ENCODE measurements at places on chromosomes 7 and 10.

DNA sequence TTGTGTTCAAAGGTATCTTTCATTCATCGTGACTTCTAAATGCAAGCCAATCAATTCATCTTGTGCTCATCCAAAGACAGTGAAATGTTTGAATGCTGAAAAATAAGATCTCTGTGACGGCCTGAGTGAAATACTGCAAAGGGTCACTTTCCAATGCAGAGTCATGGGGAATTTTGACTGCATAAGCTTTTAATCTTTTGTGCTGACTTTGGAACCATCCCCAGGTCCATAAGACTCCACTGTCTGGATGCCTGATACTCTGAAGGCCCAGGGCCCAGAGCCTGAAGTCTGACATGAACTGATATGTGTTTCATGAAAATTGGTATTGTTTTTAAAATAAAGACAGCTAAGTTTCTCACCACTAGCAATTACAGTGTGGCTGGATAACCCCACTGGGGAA is 39.0 kb downstream of the PPP1R3C start:
- DNase-seq = no peak

- DNase-seq = no peak
These were observed 29.2 kb upstream of the NPFFR1 start for GRCh38 chr10:70312972-70313371.

DNA sequence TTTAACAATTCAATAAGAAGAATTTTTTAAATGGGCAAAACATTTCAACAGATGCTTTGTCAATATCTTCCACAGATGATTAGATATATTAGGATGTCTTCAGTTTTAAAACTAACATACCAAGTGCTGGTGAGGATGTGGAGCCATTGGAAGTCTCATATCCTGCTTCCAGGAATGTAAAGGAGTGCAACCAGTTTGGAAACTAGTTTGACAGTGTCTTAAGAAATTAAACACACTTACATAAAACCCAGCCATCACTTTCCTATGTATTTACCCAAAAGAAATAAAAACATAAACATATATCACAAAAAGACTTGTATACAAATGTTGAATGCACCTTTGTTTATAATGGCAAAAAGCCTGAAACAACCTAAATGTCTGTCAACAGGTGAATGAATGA is 13.3 kb upstream of the AGK start:
- no peak for DNase-seq

DNA sequence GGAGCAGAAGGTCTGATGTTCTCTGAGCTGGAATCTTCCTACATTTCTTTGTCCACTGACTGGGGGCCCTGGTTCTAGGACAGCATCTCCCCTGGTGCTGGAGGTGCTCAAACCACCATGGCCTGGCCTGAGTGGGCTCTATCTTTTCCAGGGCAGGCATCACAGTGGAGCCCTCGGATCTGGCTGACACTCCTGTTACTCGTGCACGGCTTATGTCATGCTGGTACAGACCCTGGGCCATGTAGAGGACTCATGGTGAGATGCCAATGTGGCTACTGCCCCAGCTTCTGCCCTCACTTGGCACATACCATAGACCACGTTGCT is 96.0 kb downstream of the HIPK2 start:
- no peak for DNase-seq

- no peak for DNase-seq
These were observed 55.5 kb upstream of the PTPN12 start for GRCh38 chr7:77481615-77482014.

GRCh38 chr10:60208676-60209269 is 180.9 kb downstream of the ANK3 start:
- DNase-seq = no peak

DNA sequence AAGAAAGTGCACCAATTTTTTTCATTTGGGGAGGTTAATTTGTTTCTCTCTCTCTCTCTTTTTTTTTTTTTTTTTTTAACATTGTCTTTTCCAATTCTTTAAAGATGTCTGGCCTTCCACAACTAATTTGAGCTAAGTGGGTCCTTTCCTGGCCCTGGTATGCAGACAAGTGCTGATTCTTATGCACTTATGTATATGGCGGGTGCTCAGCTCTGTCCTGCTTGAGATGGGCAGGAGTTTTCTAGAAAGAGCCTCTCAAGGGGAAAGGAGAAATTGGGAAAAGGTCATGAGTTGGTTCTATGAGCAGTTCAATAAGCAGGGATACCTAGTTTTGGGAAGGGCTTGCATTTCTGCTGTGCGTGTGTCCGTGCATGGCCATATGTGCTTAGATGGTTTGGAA is 67.8 kb upstream of the NPVF start:
- no peak for DNase-seq

DNA sequence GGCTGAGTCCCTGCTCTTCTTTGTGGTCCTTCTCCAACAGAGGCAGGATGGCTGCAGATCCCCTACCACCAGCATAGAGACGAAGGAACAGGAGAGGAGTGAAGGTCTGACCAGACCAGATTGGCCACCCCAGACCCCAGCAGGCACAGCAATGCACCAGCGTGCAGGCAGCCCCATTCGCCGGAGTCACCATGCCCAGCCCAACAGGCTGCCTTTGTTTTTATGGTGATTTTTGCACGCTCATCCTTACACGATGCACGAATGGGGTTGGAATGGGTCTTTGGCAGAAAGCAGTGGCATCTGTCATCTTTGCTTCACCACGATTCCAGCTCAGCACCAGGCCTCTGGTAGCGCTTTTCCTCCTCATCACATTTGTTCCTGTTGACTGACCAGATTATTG is 427.6 kb downstream of the INHBA start:
- DNase-seq = no peak

DNA sequence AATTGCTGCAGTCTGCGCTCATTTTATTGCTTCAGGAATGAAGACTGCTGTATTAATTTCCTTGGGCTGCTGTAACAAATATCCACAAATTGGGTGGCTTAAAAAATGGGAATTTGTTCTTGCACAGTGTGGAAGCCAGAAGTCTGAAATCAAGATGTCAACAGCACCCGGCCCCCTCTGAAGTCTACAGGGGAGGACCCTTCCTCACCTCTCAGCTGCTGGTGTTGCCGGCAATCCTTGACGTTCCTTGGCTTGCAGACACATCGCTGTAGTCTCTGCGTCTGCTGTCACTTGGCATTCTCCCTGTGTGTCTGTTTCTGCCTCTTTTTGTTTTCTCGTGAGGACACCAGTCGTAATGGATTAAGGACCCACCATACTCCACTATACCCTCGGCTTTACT is 166.2 kb downstream of the PTPN20 start:
- no peak for DNase-seq

- DNase-seq = peak; percentile 57
These were observed 8.8 kb downstream of the OGDH start for GRCh38 chr7:44615149-44615611.

DNA sequence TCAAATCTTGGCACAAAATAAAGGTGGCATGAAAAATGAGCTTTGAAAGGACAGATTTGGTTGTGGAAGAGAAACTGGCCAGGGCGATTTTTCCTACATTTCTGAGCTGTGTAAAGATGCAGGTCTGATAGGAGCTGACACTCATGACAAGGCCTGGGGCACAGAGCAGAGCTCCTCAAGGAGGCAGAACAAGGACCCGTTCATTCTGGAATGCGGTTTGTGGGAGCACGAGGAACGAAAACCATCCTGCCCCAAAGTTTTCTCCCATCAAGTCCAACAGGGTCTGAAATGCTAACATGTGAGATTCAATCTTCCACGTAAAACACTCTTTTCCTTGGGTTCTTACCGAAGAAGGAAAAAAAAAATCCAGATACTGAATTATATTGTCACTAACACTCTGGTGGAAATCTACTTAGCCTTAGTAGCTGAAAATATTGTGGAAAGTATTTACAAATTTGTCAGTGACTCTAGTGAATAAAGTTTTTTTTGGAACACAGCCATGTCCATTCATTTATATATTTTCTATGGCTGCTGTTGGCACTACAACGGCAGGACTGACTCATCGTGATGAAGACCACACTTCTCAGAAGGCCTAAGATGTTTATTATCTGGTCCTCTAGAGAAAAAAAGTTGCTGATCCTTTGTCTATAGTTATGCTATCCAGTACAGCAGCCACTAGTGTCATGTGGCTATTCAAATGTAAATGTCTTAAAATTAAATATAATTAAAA is 215.7 kb downstream of the BAMBI start:
- DNase-seq = no peak

DNA sequence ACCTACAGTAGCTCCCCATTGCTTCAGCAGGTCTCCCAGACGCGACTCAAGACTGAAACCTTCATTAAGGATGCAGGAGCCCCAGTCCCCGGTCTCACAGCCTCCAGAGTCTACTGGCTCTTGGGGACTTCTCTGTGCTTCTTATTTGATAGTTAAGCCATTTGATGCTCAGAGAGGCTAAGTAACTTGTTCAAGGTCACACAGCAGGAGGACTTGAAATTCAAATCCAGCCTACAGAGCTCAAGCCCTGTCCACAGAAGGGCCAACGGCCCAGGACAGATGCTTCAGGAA is 21.2 kb upstream of the ZMIZ1 start:
- DNase-seq = no peak

DNA sequence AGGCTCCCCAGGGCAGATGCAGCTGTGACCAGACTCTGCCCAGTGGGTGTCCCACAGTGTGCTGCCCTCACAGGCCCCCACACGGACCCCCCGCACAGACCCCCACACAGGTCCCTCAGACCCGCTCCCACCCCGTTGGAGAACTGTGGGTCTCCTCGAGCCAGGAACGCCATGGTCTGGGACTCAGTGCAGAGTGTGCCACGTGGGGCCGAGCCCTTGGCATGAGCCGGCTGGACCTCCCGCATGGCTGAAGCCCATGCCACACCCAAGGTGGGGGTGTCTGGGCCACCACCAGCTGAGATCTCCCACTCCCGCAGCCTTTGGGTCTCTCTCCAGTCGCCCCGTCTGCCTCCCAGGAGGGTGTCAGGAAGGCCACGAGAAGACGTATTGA is 34.3 kb downstream of the JAKMIP3 start:
- no peak for DNase-seq

DNA sequence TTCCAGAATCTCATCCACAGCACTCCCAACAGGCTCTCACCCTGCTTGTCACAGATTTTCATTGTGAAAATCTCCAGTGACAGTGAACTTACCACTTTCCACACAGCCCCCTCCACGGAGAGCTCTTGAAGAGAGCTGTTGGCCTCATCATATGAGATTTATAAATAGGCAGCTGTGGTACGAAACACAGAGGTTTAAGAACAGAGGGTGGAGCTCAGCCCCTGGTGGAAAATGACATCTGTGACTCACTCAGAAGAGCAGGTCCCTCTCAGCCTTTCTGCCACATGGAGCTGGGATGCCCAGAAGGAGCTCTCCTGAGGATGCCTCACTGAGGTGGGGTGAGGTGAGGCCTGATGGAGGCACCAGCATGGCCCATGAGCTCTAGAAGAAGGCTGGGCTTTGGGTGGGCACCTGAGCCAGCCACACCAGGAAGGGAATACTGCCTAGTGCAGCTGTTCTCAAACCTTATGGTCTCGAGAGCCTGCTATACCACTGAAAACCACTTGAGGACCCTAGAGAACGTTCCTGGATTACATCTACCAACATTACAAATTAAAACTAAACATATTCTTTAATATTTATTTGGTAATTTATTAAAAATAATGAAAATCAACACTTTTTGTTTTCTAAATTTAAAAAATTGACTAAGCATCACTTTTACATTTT is 25.8 kb upstream of the EEPD1 start:
- DNase-seq = no peak

Data from activated naive CD4-positive, alpha-beta T cell treated with anti-CD3 and anti-CD28 coated beads for 36 hours (primary cell).